Renal cortical epithelial cell (primary cell): ENCODE measurements at places on chromosomes 2 and 18.

GRCh38 chr2:133511679-133512078, 56.6 kb downstream of the NCKAP5 start:
- no peak for DNase-seq

DNA sequence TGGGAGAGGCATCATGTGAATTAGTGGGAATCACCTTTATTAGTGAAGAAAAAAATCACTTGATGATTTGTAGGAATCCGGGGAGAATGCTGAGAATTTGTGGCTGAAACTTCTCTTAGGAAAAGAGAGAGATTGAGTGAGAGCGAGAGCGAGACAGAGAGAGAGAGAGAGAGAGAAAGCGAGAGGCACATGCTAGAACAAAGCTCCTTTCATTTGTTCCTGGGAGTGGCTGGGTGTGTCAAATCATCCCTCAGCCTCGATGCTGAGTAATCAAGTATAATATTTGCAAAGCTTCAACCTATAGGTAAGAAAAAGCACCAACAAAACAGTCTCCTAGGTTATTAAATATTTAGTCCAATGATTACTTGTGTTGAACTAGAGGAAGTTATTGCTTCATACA, 4.4 kb upstream of the SERPINB5 start:
- DNase-seq = peak; percentile 9

- no peak for DNase-seq
These were observed 242.0 kb downstream of the TMEM182 start for GRCh38 chr2:103003750-103004260.

- DNase-seq = no peak
These were observed 346.9 kb downstream of the DYSF start for GRCh38 chr2:71800106-71800809.

DNA sequence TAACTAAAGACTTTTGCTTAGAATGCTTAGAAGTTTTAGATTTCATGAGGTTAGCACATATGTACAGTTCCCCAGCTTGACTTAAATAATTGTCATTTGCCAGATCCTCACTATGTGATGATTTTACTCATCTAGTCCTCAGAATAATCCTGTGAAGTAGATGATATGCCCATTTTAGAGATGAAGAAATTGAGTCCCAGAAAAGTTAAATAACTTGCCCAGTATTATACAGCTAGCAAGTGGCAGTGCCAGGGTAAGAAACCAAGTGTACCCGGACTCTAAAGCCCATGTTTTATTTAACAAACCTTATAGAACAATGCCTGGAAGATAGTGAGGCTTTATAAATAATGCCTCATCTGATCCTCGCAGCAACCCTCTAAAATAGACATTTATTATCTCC, 28.3 kb downstream of the SPDYA start:
- no peak for DNase-seq

GRCh38 chr18:11005528-11005927, 143.8 kb downstream of the PIEZO2 start:
- DNase-seq = peak; percentile 6

DNA sequence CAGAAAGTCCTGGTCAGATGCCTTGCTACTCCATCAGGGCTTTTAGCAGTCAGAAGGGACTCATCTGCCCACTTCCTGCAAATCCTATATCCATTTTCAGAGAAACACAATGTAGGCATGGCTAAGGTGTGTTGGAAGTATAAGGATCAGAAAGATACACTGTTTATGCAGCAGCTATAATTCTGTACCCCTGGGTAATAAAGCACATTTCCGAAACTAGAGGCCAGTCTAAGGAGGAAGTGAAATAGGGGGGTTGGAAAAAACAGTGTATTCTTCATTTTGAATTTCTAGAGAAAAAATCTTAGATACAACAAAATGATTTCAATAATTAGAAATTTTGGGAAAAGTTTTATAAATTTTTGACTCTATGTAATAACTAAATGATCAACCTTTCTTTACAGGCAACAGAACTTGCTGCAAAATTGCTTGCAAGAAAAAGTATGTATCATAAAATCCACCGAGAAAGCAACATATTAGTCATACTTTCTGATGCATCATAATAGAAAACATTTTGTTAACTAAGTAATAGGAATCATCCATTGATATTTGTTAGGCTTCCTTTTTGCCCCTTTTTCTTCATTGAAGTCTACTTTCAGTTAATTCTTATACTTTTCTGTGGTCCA, 47.4 kb downstream of the FSIP2 start:
- DNase-seq = no peak

- DNase-seq = no peak
These were observed 301.1 kb upstream of the RND3 start for GRCh38 chr2:150788426-150789140.

- DNase-seq = no peak
These were observed 679.0 kb upstream of the ID2 start for GRCh38 chr2:8002765-8003393.

GRCh38 chr18:12726774-12727550, 24.1 kb downstream of the PSMG2 start:
- peak; percentile 70 for DNase-seq

GRCh38 chr2:109513749-109514588, 99.8 kb downstream of the SEPTIN10 start:
- peak; percentile 41 for DNase-seq

- DNase-seq = no peak
These were observed 490.3 kb downstream of the ADCYAP1 start for GRCh38 chr18:1394966-1395365.
